Fibroblast of skin of right quadriceps (primary cell): ENCODE measurements at places on chromosomes 7 and 10.

GRCh38 chr7:84589012-84589411 is 394.4 kb upstream of the SEMA3A start:
- DNase-seq: no peak

DNA sequence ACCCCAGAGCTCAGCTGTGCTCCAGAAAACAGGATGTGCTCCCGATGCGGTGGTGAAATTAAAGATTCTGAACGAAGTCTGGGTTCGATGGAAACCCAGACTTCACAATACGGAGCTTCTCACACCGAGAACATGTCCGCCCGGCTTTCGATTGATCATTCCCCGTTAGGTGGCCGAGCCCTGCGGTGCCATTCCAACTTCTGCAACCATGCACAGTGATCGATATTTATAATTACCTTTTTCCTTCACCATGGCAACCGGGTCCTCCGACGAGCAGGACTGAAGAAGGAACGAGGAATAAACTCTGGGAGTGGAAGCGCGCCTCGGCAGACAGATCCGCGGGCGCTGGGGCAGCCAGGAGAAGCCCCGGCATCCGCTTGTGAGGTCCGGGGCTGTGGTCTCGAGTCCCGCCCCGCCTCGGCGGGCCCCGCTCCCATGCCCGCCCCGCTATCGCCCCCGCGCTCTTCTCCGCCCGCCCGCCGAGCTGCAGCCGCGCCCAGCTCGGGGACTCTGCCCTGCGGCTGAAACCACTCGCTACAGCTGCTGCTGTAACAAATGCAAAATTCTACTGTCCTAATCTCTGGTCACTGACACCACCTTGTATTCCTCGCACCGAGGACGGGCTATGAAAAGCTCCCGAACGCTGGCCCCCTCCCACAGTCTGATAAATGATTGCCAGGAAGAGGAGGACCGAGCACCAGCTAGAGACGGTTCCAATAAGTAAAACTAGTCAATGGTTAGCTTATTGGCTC is 26.2 kb downstream of the ABLIM1 start:
- DNase-seq: peak; percentile 17

DNA sequence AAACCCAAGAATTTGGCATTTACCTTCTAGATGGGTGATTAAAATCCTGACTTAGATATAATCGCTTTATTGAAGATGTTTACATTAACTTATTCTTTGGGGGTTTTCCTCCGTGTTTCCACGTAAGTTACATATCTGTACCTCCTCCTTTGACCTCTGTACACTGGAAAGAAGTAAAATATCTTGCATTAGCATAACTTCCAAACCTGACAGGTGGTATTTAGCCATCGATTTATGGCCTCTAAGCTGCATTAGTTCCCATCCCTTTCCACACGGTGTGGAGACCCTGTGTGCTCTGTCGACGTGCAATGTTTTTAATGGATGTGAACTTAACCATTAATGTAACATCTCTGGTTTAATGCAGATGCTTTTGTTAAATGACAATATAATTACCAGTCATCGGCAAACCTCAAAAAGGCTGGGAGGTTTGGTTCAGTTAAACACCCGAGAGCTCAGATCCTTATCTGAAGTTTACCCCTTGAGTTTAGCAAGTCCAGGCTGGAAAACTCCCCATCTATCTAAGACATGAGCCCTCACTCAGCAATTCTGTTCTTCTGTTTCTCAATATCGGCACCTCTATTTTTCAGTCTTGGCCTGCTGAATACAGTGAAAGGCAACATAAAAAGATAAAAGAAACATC is 295.2 kb downstream of the GATA3 start:
- no peak for DNase-seq

DNA sequence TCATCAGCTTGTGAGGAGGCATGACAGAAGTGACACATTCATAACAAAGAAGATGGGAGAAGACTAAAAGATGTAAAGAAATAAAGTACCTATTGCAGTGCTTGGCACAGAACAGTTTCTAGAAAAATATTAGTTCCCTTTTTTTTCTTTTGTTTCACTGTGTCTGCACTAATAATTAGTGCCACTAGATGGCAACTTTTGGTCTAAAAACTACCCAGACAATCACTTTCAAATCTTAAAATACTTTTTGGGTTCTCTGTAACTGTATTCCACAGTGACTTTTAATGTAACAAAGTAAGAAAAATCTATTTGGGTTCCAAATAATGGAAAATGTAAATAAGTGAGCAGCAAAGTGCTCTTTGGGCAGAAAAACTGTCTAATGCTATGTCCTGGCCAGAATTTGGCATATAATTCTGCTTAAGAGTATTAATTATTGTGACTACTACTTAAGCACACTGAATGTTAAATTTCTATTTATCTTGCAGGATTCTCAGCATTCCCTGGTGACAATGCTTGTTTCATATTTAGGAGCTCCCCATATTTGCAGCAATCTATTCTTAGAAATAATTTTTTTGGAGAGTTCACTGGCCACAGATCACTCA is 134.8 kb upstream of the KIF5B start:
- peak; percentile 39 for DNase-seq

DNA sequence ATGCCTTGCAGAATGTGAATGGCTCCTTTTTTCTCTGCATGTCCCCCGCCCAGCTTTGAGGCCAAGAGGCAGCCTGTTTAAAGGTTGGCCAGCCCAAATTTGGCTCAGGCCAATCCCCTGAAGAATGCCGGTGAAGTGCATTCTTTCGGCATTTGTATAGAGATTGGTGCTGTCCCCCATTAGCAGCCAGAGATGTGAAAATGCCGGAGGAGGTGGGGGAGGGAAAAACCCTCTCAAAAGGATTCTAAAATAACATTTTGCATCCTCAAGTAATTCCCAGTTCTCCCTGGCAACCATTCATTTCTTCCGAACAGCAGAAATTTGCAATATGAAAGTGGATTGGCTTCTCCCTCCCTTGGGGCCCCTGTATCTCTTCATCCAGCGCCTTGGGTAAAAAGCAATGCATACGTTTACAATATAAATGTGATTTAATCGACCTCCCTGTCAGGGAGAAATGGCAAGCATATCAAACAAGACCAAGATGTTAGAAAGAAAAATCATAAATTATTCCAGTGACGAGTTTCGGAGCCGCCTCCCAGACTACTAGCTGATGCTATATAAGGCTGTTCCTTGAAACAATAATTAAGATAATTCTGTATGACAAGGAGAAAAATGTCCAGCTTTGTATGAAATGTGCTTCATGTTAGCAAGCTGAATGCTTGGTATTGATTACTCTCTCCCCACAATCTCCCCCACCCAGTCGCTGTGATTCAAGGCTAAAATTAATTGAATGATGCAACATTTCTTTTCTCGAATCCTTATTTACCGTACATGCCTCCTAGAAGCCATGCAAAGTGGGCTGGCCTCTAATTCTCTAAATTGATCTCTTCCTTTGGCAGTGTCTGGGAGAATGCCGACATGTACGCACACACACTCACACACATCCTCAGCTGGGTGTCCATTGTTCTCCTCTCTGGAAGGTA is 323.7 kb downstream of the RPS24 start:
- peak; percentile 85 for DNase-seq

DNA sequence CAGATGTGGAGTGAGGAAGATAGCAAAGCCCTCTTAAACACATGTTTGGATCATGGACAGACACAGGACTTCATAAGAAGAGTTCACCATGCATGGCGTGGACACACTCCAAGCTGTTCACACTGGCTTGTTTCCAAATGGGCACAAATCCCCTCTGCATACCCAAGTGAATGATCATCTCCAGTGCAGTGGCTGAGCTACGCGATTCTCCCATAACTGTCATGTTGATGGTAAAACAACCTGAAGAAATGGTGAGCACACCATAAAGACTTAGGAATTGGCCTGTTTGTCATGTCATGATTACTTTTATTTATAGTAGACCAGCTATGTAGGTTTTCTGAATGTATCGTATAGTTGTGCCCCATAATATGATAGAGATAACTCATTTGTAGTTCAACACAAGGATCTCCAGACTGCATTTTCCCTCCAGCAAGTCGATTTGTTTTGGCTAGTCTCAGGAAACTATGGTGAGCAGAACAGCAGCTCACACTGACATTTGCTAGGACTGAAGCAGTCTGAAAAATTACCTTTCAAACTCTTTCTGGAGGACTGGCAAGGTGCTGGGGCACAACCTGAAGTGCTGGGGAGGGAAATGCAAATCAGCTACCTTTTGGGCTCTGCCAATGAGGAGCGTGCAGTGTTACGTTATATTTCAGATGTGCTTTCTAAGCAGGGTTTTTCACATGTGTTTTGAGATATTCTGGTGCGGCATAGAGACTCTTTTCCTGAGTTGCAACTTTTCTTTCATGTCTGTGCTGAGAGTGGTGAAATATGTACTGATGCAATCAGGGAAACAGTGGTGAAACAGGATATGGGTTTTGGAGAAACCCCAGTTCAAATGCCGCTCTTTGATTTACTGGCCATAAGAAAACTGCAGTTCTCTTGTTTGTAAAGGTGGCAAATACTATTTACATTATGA is 629.6 kb upstream of the DPP6 start:
- no peak for DNase-seq

DNA sequence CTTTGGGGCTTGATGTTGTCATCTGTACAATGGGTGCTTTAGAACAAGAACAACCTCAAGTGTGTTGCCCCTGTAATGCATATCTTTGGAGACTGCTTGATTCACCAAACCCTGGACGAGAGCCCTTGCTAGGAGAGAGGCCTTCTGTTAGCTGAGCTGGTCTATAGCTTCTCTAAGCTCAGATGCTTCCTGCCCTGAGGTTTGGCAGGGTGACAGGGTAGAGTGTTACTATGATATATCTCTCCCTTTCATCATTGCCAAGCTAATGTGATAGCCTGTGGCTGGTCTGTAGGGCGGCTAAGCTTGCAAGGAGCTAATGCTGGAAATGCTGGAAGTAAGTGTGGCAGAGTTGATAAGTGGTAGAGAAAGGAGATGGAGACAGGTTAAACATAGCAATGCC is 364.1 kb downstream of the RPS24 start:
- DNase-seq: no peak

DNA sequence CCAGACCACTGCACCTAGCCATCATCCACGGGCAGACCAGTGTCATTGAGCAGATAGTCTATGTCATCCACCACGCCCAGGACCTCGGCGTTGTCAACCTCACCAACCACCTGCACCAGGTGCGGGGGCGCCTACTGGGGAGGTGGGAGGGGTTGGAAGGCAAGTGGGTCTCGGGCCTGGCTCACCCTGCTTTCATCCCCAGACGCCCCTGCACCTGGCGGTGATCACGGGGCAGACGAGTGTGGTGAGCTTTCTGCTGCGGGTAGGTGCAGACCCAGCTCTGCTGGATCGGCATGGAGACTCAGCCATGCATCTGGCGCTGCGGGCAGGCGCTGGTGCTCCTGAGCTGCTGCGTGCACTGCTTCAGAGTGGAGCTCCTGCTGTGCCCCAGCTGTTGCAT is 4.6 kb downstream of the NFKB2 start:
- no peak for DNase-seq

DNA sequence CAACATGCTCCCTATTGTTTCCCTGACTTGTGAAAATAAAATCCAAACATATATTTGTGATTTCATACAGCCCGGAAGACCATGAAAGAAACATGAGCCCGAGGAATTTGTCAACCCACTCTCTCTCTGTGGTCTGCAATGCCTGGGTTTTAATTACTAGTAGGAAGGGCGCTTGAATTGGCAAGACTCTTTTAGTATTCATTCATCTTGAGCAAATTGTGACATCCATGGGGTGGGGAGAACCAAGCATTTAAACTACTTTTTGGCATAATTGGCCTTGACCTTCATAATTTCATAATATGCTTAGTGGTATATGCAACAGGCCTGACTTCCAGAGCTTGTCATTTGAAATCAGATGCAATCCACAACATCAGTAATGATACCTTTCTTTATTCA is 142.4 kb upstream of the BMPER start:
- peak; percentile 56 for DNase-seq

DNA sequence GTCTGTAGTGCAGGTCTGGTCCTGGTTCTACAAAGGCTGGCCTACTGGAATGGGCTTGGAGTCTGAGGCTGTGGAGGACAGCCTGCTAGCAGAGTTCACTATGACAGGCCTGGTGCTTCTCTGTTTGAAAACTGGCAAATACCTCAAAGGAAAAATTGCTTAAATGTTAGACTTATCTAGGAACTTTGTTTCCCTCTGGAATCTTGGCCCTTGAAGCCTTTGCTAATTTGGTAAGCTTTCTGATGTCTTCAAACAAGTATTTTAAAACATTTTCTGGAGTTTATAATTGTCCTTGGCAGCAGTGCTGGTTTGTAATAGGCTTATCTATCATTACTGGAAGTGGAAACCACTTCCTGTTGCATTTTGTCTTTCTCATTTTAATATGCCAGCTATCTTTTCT is 139.7 kb downstream of the TMEM26 start:
- DNase-seq: peak; percentile 30

DNA sequence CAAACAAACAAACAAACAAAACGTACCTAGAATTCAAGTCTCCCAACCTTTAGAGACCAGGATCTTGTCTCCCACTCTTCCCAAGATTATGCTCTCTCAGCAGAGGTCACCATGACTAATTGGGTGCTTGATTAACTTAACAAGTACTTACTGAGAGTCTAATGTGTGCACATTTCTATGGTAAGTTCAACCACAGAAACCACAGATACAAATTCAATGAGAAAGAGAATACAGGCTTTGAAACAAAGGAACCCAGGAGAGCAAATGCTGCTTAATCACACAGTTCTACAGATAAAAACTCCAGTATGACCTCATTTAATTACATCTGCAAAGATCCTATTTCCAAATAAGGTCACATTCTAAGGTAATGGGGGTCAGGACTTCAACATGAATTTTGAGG is 142.8 kb downstream of the DNAJC1 start:
- DNase-seq: peak; percentile 10

- no peak for DNase-seq
Observed at GRCh38 chr7:92788559-92789183, 47.7 kb downstream of the CDK6 start.

DNA sequence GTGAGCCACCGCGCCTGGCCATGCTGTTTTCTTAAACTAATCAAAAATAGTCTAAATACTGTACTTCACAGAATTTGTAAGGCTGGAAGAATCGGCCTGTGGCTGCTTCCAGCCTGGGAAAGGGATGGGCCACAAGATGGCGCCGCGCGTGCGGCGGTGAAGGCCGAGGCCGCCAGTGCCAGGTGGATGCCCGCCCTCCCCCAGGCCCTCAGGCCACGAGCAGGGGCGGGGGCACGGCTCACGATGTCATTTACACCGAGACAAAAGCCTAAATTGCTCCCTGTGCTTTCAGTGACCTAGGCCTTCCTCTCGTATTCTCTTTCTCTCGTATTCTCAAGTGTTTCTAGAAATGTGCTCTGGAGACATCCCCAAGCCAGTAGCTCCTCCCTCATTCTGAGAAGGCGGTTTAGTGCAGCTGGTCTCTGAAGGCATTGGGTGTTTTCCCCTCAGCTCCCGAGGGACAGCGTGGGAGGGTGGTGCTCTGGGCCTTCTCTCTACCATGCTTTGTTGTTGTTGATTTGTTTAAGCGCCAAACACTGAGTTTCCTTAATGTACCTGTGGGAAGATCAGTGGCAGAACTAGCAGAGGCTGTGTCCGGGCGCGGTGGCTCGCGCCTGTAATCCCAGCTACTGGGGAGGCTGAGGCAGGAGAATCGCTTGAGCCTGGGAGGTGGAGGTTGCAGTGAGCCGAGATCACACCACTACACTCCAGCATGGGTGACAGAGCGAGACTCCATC is 68.4 kb downstream of the CDC123 start:
- peak; percentile 62 for DNase-seq

- DNase-seq: no peak
Observed at GRCh38 chr7:95106401-95106800, 199.0 kb downstream of the PPP1R9A start.

GRCh38 chr7:115009736-115010440 is 88.0 kb downstream of the MDFIC start:
- peak; percentile 35 for DNase-seq
